Tibial nerve (tissue), 4 donors: ENCODE measurements at places on chromosomes 16 and 17. TPM values are rescaled to one million over a fixed set of nuclear protein-coding genes. Genes with fewer than 3 reads are reported as not detected.

DNA sequence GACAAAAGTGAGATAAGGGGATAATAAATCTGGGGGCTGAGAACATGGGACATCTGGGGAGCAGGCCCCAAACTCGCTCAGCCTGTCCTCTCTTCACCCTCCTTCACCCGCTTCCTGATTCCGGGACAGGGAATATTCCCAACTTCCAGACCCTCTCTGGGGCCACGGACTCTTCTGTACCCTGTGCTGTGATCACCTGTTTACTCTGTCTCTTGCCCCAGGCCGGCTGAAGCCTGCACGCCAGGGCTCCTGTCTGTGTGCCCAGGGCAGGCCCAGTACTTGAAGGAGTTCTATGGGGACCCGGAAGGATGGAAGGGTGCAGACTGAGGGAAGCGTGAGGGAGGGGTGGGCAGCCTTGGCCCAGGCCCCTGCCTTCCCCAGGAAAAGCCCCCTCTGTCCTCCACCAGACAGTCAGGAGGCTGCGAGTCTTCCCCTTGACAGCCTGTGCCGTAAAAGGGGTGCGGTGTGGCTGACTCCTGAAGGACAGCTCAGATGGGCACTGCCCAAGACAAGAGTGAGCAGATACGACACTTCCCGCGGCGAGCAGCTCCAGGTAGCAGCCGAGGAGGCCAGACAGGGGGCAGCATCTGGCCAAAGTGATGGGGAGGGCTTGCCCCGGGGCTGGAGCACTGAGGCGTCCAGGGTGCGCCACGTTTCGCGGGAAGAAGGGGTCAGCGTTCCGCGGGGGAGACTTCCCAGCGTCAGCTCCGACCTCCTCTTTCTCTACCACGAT is 1.0 kb upstream of the CCNF start:
- DNase-seq = peak; percentile 36
- no peaks in the 10 kb centered on the region for H3K36me3 ChIP-seq
- H3K27ac ChIP-seq = peak overlapping the region; percentile 89
- peaks cover 9% of the 10 kb centered on the region for H3K4me1 ChIP-seq

GRCh38 chr17:47693731-47694580 is at the start of gene TBKBP1:
Gene TBKBP1 (plus strand): TSS chr17:47694161. CDS start chr17:47696113, 1,952 bp downstream.
- H3K4me1 ChIP-seq = peaks cover 10% of the 10 kb centered on the region
- H3K27ac ChIP-seq = peak within 1 kb of the TSS; percentile 93
- no peaks in the 10 kb centered on the region for H3K36me3 ChIP-seq

GRCh38 chr17:63932721-63933120 is 590 bp upstream of the CD79B start:
- H3K36me3 ChIP-seq = no peaks in the 10 kb centered on the region
- no peak for DNase-seq

The KRTAP9-8 gene
- total RNA-seq = not detected

The ZNF469 gene
- total RNA-seq = 0.87 TPM
